ENCODE measurements at places on chromosomes 7 and 10.
A peak's percentile ranks its signal among the peaks of the same experiment; 100 is the strongest.

GRCh38 chr10:113945075-113945686 is 90.7 kb downstream of the NHLRC2 start:
- no peak for DNase-seq

- DNase-seq = no peak
These were observed 29.8 kb upstream of the FGFR2 start for GRCh38 chr10:121627876-121628581.

DNA sequence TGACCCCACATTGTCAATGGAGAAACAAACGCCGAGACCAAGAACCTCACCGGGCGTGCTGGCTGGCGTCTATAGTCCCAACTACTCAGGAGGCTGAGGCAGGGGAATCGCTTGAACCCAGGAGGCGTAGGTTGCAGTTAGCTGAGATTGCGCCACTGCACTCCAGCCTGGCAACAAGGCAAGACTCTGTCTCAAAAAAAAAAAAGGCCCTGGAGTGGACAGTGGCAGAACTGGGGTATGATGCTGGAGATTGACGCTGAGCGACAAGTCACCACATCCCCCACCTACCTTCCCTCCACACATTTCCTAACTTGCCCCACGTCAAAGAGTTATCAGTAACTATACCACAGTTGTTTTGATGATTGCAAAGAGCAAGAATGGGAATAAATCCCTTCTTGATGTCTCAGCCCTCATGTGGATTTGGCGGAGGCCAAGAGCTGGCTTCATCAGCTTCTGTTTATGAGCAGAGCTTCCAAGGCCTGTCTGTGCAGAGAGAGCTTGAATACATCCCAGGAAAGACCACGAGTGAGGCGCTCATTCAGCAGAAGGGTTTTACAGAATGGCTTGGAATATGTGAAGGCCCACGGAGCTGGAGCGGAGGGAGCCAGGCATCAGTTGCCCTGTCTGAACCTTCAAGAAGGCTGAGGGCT is 28.0 kb upstream of the TNS3 start:
- no peak for DNase-seq

DNA sequence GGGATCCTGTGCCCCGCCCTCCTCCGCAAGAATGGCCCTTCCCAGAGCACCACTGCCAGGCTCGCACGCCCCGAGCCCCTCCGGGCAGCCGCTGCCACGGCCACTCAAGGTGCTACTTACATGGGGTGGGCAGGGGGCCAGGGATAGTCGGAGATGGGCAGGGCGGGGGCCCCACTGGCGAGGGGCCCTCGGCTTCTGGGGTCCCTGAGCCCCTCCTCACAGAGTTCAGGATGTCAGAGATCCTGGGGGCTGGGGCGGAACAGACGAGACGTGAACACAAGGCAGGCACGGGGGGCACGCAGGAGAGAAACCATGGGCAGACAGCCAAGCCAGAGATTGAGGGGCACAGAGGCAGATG is 25.6 kb downstream of the YKT6 start:
- DNase-seq = no peak

- DNase-seq = no peak
These were observed 57.1 kb upstream of the ANKRD1 start for GRCh38 chr10:90977855-90978486.

GRCh38 chr10:10642189-10642588 is 375.5 kb upstream of the CELF2 start:
- no peak for DNase-seq

DNA sequence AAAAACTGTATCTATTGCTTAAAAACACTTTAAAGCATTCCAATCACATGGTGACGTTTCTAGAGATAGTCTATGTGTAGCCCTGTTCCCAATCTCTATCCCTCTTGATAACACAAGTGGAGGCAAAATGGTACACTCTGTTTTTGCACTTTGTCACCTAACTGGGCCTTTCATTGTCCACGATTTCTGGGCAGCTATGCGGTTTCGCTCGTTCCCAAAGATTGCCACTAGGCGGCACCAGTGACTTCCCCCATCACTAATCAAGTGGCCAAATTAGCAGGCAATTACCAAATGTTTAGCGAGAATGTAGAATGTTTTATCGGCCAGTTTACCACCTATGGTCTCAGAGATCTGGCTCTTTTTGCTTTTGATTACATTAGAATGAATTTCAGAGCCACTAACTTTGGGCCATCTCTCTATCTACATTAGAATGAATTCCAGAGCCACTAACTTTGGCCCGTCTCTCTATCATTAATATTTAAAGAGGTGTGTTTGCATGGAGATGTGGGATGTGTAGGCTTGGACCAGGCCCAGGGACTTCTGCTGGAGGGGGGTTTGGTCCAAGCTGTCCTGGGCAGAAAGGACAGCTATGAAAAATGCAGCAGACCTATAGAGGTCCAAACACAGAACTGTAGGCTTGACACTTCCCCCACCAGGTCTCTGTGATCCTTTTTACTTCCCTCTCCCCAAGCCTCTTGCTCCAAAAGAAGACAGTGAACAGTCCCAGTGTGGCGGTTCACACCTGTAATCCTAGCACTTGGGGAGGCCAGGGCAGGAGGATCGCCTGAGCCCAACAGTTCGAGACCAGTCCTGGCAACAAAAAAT is 90.1 kb downstream of the EPC1 start:
- peak; percentile 53 for DNase-seq

DNA sequence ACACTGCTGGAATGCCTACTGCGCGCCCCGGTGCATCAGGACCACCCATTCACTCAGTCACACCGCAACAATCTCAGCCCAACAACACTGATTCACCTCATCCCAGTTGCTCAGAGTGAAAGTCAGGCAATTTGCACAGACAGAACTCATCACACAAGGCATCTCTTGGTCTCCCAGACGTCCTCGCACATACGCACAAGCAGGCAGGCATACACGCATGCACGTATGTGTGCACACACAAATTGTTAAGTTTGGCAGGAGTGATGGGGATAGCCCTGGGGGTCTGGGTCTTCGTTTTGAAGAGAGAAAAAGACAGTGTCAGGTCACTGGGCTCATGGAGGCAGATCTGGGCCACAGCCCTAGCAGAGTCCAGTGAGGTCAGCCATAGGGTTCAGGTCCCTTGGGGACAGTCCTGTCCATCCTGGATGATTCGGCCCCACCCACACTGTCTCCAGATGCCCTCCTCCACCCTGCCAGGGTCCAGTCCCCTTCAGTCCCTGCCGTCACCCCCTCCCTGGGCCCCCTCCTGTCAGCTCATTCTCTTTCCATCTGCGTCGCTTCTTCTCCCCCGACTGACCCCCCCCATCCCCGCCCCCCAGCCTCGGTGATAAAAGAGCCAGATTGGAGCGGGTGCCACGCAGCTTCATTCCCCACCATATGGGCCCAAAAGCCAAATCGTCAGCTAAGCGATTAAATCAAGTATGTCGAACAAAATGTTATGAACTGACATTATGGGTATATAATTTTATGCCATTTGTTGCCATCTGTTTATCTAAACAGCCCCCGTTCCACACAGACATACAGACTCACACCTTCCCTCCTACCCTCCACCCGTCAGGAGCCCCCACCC is 48.5 kb upstream of the SLF2 start:
- no peak for DNase-seq

- no peak for DNase-seq
These were observed 57.1 kb downstream of the SLIT1 start for GRCh38 chr10:97128516-97129154.

- no peak for DNase-seq
These were observed 327.5 kb upstream of the MEOX2 start for GRCh38 chr7:16014031-16014430.

DNA sequence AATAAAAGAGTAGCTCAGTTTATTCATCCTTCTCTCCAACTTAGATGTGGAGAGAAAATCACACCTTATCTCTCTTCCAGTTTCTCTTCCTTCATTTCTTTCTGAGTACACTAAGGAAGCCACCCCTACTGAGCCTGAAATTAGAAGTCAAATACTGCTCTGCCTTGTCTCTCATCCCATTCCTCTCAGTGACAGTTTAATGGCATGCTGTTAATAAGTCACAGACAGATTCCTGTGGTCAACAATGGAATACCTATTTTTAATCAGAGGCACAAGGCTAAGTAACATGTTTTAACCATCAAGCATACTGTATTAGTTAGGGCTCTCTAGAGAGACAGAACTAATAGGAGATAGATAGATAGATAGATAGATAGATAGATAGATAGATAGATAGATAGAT is 253.2 kb downstream of the HTR7 start:
- no peak for DNase-seq

GRCh38 chr7:159253657-159254056 is 109.0 kb upstream of the VIPR2 start:
- DNase-seq = no peak

DNA sequence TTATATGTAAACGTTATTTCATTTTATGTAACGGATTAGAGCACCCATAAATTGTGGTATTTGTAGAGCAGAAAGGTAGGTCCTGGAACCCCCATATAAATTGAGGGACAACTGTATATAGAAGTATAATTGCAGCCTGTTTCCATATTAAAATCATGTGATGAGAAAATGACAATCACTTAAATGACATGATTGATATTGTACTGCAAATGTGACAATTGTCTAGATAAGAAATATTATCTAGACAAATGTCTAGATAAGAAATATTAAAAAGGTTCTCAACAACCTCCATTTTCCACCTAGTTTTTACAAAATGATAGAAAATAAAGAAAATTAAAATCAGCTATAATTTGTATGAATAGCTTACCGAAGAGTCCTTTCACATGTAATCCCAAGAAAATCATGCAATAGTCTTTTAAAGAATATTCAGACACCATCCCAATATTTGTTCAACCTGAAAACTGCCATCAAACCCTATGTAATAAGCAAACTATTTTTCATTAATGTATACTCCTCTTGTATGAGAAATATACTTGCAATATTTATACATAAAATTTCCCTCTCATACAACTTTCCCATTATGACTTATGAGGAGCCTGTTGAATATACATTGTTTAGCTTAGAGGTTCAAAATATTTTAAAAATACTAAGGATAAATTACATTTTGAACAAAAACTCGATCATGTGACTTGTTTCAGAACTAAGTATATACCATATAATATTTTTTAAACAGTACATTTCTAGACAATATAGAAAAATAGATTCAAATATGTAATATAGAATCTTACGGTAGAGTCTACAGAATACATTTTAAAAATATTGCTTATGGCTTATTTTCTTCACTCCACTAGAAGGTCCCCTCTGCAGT is 153.2 kb downstream of the CRPPA start:
- no peak for DNase-seq

- peak; percentile 84 for DNase-seq
These were observed at the start of gene WASL for GRCh38 chr7:123748734-123749536. WASL (minus strand) TSS chr7:123749003; CDS start chr7:123748734, 269 bp downstream.

GRCh38 chr10:90288391-90288933 is 569.4 kb downstream of the HTR7 start:
- no peak for DNase-seq

GRCh38 chr7:131654668-131655326 is 98.4 kb upstream of the PODXL start:
- peak; percentile 75 for DNase-seq

GRCh38 chr10:7424315-7424714 is 13.5 kb upstream of the SFMBT2 start:
- DNase-seq = no peak

- DNase-seq = no peak
These were observed 413.5 kb downstream of the NRG3 start for GRCh38 chr10:82288461-82288881.

DNA sequence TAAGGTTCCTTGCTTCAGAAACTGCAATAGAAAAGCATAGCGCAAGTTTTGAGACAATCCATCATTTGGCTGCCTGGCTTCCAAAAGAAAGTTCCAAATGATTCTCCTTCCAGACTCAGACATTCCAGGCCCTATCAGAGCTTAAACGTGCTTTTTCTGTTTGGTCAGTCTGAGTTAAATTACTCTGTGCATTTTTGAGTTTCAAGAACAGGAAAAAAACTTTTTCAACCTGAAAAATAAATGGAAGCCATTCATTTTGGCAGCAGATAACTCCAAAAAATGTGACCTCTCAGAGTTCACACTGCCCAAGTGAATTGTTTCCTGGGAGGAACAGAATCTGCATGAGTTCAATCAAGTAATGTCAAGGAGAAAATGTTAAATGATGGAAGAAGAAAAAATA is 354.2 kb downstream of the CXCL12 start:
- DNase-seq = no peak

DNA sequence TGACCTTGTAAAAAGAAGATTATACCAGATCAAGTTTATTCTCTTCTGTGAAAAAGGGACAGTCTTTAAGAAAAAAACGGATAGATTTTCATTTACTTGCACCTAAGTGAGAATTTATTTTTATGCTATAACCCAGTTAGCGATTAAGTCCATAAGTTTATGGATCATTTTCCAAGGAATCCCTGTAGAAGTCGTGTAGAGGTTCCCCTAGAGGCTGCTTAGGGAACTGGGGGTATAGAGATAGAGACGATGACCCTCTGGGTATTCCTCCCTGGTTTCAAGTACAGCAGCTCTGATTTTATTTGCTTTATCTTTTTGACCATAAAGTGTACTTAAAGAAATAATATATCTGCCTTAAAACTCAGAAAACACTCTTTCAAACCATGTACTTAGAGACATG is 648.4 kb upstream of the LRRTM3 start:
- no peak for DNase-seq

GRCh38 chr7:21771906-21772610 is 173.6 kb downstream of the CDCA7L start:
- DNase-seq = no peak

- no peak for DNase-seq
These were observed 12.2 kb upstream of the JMJD1C start for GRCh38 chr10:63477927-63478326.

GRCh38 chr10:21519941-21520436 is 5.5 kb downstream of the SKIDA1 start:
- DNase-seq = no peak

DNA sequence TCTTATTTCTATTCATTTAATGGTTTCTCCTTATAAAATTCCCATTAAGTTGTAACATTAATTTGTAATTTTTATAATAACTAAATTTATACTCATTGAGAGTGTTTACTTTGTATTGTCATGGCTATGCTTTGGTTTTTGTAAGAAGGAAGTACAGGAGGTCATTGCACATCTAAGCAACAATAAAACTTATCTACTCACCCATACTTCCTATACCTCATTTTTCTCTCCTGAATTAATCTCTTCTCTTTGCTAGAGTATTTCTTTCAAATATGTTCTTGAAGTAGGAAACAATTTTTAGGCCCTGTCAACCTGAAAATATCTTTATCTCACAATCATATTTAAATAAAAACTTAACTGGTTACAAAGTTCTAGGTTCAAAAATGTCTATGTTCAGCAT is 95.4 kb upstream of the WDR11 start:
- no peak for DNase-seq

DNA sequence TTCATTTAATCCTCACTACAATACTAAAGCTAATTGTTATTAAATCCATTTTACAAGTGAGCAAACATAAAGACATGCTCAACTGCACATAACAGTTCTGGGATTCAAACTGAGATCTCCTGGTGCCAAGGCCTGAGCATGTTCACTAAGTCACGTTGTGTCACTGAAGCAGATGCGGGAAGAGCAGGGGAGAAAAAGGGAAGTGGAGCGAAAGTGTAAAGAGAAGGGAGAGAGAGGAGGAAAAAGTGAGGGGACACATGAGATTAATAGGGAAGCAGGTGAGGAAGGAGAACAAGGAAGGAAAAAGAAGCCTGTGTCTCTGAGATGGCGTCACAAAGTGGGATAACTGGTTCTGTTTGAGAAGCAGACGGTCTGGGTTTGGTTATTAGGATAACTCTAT is 38.9 kb upstream of the KAT6B start:
- no peak for DNase-seq

- DNase-seq = no peak
These were observed 39.5 kb upstream of the TECTB start for GRCh38 chr10:112243713-112244112.

- no peak for DNase-seq
These were observed 186.9 kb downstream of the ELFN1 start for GRCh38 chr7:1856888-1857441.

Data from stimulated activated CD4-positive, alpha-beta T cell treated with anti-CD3 and anti-CD28 coated beads, Interleukin-15, amount 100 ng/mL, for 1 hour (primary cell).